ENCODE measurements at places on chromosomes 4 and X.
A peak's percentile ranks its signal among the peaks of the same experiment; 100 is the strongest.

GRCh38 chrX:66162331-66162822 lies 1.7 kb upstream of the HEPH start:
- no peak for DNase-seq

GRCh38 chrX:149487292-149487691 lies 17.8 kb downstream of the IDS start:
- no peak for DNase-seq

DNA sequence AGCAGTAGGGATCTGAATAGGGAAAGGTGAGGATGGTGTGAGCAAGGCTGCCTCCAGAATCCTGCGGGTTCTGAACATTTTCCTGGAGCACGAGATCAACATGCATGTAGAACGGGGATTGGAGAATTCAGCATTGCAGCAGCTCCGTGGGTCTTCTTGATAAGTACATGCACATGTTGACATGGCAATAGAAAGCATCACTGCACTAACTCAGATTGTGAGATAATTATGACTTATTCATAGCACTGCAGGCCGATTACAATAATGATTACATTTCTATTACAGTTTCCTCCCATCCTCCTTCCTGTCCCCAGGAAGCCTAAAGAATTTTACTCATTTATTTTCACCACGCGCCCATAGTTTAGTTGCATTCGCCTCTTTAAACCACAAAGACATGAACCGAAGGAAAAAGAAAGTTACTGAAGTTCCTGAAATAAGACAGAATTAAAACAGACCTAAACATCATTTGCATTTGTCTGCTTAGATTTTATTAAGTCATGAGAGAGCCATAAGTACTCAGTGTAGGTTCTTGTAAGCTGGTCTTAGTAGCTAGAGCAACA lies 61.3 kb upstream of the ARX start:
- DNase-seq, result no peak

GRCh38 chr4:141046255-141046654 lies 87.0 kb downstream of the RNF150 start:
- DNase-seq, result no peak

DNA sequence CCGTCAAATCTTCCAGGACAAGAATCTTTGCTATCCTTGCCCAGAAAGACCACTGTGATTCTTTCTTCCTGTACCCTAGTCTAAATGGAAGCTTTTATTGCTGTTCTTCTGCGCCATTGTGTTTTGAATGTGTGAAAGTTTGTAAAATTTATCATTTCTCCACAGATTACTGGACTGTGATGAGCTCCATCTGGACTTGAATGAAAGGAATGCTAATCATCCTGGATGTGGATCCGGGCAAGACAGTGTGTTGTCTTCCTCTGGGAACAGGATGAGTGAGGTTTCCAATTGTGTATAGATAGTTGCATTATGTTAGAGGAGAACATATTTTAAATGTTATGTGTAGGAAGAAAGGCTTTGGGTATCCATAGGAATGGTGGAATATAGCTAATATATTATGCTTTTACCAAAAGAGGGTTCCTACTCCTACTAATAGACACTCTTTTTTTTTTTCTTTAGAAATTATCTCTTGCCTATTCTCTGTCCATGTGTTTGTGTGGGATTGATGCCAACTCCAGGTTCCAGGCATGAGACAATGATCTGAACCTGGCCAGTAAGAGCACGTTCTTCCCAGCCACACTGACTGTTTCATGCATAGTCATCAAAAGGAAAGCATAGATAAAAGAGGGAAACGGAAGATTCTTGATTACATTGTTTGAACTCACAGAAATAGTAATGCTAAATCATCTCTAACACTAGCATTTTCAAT lies 803.6 kb upstream of the ADGRL3 start:
- DNase-seq, result no peak

DNA sequence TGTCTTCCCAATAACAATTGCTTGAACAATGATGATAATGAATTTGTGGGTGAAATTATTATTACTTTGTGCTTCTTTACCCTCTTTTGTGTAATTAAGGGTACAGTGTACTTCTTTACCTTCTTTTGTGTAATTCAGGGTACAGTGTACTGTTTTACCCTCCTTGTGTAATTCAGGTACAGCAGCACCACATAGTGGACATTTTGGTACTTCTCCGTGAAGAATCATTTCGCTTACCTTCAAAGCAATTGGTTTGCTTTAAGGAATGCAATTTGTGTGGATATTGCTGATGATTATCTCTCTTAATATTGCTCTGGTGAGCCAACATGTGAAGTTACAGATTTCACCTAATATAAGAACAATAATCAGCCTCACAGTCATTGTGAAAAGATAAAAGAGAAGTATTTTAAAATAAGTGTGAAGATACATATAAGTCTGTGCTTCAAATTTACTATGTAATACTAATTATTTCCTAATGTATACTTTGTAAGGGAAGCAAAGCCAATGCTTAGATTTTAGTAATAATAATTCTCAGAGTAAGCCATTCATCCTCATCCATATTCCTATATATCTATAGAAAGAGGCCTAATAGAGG lies 27.2 kb upstream of the SEC24B start:
- no peak for DNase-seq

DNA sequence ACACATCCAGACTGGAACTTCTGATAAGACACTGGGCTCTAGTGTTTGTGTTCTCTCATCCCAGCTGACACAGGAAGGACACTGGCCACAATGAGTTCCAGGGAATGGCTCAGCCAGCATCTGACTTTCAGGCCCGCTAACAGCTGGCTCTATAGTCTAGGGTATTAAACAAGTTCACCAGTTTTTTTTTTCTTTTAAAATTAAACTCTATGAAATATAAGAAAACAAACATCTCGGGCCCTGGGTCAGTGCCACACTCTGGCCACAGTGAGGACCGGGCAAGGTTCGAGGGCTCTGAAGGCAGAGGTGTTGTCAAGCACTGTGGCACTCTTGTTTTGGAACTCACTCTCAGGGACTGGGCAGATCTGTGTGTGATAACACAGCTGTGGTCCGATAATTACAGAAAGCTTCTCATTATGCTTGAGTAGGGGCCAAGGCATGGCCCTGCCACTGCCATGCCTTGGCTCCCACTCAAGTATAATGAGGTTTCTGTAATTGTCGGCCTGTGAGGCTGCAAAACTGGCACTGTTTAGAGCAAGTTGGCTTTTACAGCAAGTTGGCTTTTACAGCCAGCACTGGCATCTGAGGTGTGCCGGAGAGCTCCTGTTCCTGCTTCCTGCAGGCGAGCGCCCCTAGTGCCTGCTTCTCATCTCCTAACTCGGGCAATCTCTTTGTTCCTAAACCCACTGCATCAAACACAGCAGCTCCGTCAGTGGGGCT lies 62.8 kb downstream of the PPP1R2C start:
- peak; percentile 1 for DNase-seq

DNA sequence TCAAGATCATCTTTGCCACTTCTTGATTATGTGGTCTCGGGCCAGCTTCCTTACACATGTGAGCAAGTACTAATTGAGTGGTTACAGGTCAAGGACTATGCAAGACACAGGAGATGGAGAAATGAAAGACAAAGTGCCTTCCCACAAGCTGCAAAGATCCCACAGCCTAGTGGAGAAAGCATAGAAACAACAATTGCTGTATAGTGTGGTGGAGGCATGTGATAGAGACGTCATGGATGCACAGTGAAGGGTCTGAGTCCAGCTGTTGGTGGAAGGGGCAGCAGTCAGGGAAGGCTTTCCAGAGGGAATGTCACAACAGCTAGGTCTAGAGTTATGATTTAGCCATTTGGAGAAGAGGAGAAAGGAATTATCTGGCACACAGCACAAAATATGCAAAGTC lies 210.6 kb downstream of the KDR start:
- no peak for DNase-seq

DNA sequence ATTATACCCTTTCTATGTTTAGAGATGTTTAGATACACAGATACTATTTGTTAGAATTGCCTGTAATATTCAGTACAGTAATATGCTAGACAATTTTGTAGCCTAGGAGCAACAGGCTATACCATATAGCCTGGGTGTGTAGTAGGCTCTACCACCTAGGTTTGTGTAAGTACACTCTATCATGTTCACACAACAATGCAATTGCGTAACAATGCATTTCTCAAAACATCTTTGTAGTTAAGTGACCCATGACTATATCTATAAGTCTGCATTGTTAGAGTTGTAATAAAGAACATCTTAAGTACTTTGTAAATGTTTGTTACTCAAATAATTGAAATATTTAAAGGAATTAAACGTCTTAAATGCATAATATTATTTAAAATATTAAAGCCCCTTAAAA lies 379.3 kb downstream of the PPP3CA start:
- no peak for DNase-seq

DNA sequence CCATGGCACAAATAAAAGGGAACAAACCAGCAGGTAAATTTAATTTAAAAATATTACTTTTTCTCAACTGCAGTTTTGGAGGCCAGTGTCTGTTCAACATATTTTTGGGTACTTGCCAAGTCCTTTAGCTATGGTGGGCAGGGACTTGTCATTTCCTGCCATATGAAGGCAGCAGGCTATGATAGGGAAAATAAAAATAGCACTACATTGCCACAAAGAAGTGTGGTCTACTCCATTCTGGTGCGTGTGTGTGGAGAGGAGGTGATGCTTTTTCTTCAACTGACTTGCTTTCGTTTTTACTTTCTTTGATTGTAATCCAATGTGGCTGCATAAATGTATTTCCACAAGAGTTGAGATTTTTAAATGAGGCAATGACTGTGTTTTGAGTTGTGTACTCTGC lies 17.2 kb downstream of the GPR174 start:
- peak; percentile 17 for DNase-seq

GRCh38 chr4:7194251-7195140 lies 2.2 kb downstream of the SORCS2 start:
- DNase-seq, result no peak

DNA sequence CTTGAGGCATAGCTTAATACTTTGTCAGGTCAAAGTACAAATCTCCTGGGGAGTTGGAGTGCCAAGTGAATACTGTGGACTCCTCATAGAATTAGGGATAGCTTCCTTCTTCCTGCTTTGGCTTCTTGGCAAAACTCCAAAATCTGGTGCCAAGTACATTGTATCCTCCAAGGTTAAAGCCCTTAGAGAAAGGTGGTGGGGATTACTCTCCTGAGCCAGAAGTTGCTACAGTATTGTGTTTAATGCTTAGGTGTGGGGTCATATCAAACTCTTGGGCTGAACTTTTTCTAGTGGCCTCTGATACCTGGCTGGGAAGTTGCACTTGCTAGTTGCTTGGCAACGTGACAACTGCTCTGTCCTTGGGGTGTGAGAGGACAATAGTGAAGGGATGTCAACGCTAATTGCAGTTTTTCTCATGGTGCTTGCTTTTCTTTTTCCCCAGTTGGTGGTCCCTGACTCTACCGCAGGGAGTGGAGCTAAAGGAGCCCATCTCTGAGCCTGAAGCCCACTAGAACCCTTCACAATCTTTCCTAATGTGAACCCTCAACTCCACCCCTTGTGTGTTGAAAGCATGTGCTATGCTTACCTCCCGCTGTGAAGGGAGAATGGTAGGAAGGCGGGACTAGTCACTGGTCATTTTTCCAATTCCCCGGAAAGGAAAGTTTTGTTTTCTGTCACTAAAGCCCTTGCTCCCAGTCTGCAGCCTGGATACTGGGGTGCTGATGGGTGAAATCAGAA lies 35.5 kb downstream of the DLG3 start:
- no peak for DNase-seq

- no peak for DNase-seq
Measured at GRCh38 chrX:68718443-68718820, 71.0 kb downstream of the STARD8 start.

GRCh38 chr4:34767407-34767806 lies 1476.9 kb downstream of the ARAP2 start:
- DNase-seq, result no peak

DNA sequence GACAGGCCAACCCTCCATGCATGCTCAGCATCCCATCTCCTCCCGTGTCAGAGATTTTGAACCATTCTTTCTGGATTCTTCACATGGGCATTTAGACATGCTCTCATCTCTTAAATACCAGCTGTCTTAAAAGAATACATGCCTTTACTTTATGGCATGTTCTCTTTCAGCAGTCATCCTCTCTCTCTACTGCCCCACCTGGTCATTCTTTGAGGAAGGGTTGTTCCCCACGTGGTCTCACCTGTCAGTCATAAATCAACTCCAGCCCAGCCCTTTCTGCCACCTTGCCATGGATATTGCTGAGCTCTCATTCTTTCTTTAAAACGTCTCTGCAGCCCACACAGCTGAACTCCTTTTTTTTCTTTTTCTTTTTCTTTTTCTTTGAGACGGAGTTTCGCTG lies 111.3 kb downstream of the ARHGAP10 start:
- DNase-seq, result no peak

GRCh38 chr4:12926189-12927066 lies 557.7 kb downstream of the RAB28 start:
- DNase-seq, result no peak

- no peak for DNase-seq
Measured at GRCh38 chr4:38610966-38611431, 53.0 kb upstream of the KLF3 start.

GRCh38 chr4:53861856-53862610 lies 202.4 kb downstream of the CHIC2 start:
- DNase-seq, result no peak

DNA sequence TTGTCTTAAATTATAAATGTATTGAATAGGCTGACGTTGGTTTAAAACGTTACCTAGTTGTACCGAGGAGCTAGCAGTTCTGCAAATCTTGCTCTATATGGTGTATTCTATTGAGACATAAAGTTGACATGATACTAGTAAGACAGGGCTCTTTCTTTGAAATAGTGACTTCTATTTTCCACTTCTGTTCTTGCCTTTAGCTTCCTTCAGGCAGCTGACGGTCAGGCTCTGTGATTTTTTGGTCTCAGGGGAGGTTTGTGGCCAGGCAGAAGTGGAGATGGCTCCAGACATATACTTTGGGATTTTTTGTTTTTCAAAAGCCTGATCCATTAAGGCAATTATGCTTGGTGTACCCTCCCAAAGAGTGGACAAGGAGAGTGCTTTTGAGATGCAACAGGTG lies 95.2 kb downstream of the SLC34A2 start:
- no peak for DNase-seq

- DNase-seq, result no peak
Measured at GRCh38 chrX:73215246-73215645, 595 bp upstream of the NAP1L2 start.

GRCh38 chr4:185143601-185143969 lies 519 bp downstream of the SLC25A4 start:
- peak; percentile 4 for DNase-seq

Data from stimulated activated CD8-positive, alpha-beta memory T cell treated with anti-CD3 and anti-CD28 coated beads, Interleukin-4, amount 100 ng/mL, for 4 hours (primary cell).